ENCODE measurements at places on chromosomes 1 and 21.

- peak; percentile 92 for DNase-seq
Observed at GRCh38 chr1:178538192-178538916, 25.4 kb downstream of the TEX35 start.

GRCh38 chr1:44775930-44776729 is 790 bp downstream of the RPS8 start:
- peak; percentile 41 for DNase-seq

DNA sequence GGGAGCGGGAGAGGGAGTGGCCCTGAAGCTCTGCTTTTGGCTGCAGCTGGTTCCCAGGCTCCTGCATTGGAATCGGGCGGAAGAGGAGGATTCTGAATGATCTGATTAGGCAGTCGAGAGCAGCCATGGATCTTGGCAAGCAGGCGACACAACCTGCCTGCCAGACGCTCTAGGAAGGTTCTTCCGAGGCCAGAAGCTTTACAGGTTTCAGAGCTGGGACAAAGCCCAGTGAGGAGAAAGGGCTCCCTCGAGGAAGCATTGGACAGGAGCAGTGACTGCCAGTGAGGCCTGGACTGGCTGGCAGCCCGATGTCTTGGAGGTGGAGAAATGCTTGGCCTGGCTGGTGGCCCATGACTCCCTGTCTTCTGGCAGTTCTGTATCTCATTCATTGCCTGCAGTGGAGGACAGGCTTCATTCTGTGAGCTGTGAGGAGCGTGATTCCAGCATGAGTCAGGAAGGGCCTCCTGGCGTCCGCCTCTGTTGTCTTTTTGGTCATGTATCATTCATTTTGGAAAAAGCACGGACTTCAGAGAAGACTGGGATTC is 132.7 kb upstream of the IPO9 start:
- peak; percentile 94 for DNase-seq

DNA sequence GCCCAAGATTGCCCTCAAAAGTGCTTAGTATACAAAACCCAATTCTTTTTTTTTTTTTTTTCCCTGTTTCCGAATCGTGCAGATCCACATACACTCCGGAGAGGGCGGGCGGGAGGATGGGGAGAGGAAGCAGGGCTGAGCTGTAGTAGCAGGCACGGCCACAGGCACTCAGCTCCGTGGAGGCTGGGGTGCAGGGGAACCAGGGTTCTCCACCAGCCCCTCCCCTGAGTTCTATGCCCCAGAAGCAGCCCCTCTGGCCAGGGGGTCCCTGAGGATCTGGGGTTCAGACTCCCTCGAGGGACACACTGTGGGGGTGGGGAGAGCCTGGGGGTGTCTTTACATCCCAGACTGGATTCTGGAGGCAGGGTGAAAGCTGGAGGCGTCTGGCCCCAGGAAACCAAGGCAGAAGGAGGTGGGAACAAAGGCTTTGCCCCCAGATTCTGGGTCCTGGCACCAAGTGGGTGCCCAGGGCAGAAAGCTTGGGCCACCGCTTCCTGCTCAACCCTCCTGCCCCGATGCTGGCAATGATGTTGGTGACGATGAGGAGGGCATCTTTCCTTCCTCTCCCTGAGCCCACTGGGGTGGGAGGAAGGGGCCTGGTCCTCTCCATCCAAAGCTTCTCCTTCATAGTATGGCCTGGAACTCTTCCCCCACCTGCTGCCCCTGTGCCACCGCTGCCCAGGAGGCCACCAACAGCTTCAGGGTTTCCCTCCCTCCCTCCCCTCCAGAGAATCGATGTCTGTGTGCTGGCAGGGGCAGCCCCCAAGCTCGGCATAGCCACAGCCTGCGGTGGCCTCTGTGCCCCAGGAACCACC is 106.4 kb upstream of the TARDBP start:
- DNase-seq = no peak

DNA sequence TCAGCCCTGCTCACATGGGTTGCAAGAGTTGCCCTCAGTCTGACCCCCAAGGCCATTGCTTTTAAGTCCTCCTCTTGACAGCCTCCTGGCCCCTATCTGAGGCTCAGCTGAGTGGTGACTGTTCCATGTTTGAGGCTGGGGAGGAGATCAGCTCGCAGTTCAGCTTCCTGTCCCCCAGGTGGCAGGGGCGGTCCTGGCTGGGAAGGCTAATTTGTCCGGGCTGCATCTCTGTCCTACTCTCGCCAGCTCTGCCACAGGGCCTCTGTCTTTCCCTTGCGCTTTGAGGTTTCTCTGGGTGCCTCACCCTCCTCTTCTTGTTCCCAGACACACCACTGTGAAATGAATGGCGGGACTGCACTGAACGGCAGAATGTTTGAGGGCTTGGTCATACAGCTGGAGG is 157.3 kb downstream of the KCNJ6 start:
- DNase-seq = peak; percentile 71

All from ELR (cell line).